Stimulated activated CD4-positive, alpha-beta T cell treated with anti-CD3 and anti-CD28 coated beads, Interleukin-15, amount 100 ng/mL, for 48 hours (primary cell): ENCODE measurements at places on chromosomes 7 and 10.

DNA sequence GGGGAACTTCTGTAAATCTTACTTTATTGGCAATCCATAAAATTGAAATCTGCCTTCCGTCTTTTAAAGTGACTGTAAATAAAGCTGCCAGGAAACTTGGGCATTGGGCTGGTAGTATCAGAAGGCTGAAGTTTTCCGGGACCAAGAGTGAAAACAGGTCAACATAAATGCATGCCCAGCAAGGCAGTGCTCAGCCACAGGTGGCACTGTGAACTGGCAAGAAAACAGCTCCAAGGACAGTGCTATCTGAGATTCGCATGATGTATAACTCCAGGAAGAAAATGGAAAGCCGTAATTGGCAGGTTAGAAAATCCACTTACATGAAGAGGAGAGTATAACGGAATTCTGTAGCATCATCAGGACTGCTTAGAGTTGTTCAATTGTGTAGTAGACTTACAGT is 1.9 kb upstream of the INSYN2A start:
- DNase-seq, result no peak

GRCh38 chr7:30065746-30066145 is 37.5 kb downstream of the PLEKHA8 start:
- DNase-seq, result no peak

DNA sequence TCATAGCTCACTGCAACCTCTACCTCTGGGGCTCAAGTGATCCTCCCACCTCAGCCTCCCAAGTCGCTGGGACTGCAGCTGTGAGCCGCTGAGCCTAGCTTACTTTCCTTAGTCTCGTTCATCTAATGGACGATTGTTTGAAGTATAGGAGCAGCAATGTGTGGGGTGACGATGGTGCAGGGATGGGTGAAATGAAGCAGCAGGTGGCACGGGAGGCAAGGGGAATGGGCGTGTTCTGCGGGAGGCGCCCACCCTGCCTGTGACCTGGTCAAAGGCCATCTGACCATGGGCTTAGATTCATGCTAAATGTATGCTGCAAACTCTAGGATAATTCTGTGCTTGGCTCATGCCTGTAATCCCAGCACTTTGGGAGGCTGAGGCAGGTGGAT is 210.7 kb downstream of the MAD1L1 start:
- DNase-seq, result no peak

DNA sequence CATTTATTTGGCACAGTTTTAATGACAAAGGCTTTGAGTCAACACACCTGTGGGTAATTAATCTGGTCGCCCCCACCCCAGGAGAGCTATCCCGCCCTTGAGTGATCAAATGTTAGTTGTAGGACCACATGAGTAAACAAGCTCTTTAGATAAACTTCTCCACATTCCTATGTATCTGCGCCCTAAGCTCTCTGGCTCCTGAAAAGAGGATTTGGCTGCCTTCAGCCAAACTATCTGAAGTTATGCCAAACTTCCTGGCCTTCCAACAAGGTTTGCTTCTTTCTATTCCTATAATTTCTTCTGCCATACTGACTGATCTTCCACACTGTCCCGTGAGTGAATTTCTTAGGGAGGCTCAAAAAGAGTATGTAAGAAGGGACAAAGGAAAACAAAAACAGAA is 134.2 kb downstream of the RALA start:
- no peak for DNase-seq

DNA sequence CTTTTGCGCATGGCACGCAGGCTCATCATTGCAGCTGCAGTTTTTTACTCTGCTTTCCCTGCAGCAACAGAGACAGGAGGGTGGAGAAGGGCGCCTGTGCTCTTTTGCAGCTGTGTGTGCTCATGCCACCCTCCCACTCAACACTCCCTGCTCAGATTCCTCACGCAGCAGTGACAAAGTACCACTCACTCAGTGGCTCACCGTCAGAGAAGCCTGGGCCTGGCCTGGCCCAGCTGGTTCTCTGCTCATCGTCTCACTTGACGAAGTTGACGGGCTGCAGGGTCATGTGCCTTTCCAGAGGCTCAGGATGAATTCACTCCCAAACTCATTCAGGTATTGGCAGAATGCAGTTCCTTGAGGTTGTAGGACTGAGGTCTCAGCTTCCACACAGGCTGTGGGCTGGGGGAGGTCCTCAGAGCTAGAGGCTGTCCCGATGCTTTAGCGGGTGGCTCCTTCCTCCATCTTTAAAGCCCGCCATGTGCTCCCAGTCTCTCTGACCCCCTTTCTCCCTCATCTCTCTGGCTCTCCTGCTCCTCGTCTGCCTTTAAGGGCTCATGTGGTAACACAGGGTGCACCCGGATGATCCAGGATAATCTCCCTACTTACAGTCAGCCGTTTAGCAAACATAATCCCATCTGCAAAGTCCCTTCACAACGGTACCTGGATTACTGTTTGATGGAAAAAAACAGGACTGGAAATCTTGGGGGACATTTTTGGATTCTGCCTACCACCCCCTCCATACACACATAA is 25.8 kb downstream of the PTPRE start:
- DNase-seq, result no peak

DNA sequence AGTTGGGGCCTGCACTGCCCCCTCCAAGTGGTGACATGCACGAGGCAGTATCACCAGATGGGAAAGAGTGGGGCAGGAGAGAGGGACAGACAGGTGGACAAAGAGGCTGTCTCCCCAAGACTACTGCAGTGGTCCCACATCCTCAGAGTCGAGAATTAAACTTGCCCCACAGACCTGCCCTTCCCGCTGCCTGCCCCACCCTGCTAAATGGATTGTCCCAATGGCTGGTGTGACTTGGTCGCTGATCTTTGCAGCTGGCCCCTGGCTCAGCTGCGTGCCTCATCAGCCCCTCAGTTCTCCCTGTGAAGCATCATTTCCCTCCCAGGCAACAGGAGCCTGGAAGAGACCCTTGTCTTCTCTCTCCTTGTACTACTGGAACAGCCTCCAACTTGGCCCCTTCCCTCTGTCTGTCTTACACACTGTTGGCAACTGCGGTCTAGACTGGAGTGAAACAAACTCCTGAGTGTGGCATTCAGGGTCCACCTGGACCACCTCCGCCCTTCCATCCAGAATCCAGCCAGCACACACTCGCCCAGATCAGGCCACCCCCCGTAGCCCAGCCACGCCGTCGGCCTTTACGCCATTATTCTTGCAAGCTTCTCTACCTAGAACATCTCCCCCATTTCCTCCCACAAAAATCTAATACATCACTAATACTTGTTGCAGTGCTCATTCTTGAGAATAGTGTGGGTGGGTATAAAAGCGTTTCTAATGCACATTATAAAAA is 275.1 kb downstream of the CELF2 start:
- DNase-seq, result no peak

- no peak for DNase-seq
These were observed 58.1 kb downstream of the CAV1 start for GRCh38 chr7:116582806-116583444.

DNA sequence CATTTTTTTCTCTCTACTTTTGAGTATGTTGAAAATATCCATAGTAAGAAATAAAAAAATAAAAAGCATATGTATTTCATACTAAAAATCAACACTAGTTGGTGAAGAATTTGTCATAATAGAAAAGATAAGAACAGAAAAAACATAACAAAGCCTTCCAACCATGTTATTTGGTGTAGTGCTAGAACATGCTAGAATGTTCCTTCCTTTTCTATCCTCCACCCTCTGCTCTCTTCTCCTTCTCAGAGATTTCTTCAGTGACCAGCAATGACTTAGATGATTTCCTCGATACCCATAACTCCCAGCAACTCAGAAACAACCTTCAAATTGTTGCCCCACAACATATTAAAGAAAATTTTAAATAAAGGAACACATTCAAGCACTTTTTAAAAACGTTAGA is 2.6 kb downstream of the ZC3HAV1 start:
- DNase-seq, result no peak

- DNase-seq, result no peak
These were observed 158.5 kb downstream of the PTPRN2 start for GRCh38 chr7:158428837-158429753.

GRCh38 chr10:26269754-26270153 is 53.2 kb downstream of the GAD2 start:
- no peak for DNase-seq

- no peak for DNase-seq
These were observed 46.4 kb downstream of the TMEM26 start for GRCh38 chr10:61406736-61407135.

GRCh38 chr10:50347394-50347802 is 96.1 kb upstream of the ASAH2 start:
- DNase-seq, result no peak

- no peak for DNase-seq
These were observed 108.1 kb downstream of the ITGB8 start for GRCh38 chr7:20438694-20439376.

DNA sequence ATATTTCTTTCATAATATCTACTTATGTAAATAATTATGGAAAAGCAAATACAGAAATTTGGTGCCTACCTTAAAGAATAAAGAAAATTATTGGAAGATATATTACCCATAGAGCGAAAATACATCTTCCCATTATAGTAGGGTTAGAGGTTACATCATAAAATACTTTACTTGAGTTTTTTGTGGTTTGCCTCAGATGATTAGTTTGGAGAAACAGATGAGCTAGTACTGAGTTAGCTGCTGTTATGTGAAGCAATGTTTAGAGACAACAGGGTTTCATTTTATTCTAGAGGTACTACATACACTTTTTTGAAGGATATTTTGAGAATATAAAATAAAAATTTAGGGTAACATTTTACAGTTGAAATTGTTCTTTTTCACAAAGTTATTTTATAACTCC is 2.9 kb upstream of the MLLT10 start:
- DNase-seq, result no peak

- no peak for DNase-seq
These were observed 44.1 kb upstream of the LBX1 start for GRCh38 chr10:101273330-101273729.

- no peak for DNase-seq
These were observed 161.3 kb upstream of the VIPR2 start for GRCh38 chr7:159306012-159306411.

GRCh38 chr10:75531571-75532031 is 100.2 kb downstream of the LRMDA start:
- DNase-seq, result no peak

DNA sequence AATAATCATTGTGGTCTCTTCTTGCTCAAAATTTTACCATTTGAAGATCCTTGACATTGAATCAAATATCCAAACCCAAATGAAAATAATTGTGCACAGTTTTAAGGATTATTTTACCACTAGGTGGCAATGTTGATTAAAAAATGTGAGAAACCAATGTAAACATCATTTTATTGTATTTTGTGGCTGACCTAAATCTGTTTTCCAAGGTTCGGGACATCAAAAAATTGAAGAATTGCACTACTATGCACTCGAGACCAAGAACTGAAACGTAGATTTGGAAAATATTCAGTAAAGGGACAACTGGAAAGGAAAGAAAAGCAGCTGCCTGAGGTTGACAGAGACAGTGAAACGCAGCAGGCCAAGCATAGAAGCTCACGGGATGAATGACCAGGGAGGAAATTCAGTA is 259.3 kb downstream of the SNX13 start:
- no peak for DNase-seq

DNA sequence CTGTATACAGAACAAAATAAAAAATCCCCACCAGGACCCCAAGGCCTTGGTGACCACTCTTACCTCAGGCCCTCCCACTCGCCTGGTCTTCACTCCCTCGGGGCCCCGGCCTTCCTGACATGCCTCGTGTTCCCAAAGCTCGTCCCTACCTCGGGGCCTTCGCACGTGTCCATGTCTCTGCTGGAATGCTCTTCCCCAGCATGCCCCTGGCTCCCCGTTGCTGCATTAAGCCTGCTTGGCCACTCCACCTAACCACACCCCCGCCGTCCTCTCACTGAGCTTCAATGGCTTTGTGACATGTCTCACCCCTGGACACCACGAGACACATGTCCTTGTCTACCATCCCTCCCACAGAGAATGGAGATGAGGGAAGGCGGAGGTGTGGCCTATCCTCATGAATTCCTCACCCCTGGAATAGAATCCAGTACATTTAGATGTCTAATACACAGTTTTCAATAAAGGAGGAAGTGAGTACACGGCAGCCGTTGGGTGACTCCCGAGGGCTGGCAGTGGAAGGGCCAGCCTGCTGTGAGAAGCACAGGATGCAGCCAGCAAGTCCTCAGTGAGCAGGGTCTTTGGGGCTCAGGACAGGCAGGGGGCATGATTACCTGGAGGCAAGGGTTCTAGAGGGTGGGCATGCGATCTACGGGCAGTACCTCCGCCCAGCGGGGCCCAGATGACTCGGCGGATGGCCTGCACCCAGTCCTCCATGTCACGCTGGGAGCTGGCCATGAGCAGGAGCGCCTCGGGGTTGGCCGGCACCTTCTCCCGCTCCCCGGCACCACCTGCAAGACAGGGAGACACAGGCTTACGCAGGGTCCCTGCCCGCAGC is 125.7 kb downstream of the ARHGAP22 start:
- no peak for DNase-seq

GRCh38 chr10:31343551-31343950 is 24.5 kb downstream of the ZEB1 start:
- DNase-seq, result no peak

DNA sequence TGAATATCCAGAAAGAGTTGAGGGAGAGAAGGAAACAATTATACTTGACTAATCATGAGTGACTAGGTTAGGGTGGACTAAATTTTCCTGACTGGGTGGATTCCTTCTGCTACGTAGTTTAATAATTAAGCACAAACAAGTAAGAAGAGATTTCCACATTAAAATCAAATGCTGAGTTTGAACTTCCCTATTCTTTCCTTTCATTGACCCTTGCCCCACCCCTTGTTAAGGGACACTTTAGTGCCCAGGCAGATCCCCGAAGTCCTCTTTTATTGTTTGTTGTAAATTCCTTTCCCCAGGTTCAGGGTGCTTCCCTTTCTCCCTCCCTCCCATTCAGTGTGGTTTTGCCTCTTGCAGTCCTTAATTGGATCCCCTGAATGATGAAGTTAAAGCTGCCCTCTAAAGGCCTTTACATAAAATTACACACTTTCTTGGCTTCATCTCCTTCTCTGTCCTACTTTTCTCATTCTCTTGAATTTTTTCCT is 8.8 kb upstream of the SPAM1 start:
- DNase-seq, result no peak

GRCh38 chr7:90945104-90945787 is 319.0 kb upstream of the FZD1 start:
- DNase-seq, result no peak

- no peak for DNase-seq
These were observed 472.9 kb upstream of the AKR1E2 start for GRCh38 chr10:4353059-4353655.

DNA sequence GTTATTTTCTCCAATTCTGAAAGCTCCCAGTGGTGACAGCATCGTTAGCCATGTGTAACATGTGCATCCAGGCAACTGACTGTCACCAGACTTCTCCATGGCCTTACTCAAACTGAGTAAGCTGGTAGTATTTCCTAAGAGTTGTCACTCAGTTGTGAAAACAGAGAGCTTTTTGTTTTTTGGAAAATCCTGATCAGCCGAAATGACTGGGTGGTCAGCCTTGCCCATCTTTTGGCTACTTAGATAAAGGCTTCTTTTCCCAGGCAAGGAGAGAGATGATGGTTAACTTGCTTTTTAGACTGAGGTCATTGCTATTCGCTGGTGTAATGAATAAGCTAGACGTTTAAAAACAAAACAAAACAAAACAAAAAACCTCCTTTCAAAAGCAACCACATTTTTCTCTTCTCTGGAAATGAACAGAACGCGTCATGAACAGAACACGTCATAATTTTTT is 159.5 kb upstream of the KLF14 start:
- no peak for DNase-seq
